ENCODE measurements at places on chromosomes 11 and 22.

- DNase-seq: no peak
These were observed 412.5 kb downstream of the FAM181B start for GRCh38 chr11:82321206-82321605.

DNA sequence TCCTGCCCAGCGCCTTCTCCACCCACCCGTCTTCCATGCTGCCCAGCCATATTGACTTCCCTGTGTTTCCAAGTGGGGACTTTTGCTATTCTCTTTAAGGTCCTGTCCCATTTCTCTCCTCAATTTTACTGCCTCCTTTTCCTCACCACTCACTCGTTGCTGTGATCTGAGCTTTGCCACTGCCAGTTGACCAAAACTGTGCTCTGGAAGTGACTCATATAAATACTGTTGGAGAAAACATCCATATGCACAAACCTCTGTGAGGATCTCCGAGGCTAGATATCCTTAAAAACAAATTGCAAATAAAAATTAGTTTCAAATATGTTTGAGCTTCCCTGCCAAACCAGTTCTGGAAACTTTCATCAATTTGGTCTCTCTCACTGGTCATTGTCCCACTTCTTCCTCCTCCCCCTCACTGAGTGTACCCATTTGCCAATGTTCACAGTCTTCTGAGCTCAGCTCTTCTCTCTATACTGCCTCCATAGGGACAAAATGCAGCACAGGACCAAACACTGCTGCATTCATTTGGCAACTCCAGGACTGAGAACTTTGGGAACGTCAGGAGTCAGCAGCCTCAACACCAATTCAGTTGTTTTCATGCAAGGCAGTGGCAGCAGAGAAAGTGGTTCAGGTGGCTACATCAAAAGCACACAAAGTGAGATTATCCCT is 34.0 kb upstream of the MMP13 start:
- DNase-seq: no peak

- DNase-seq: no peak
These were observed 49.8 kb downstream of the SMCO4 start for GRCh38 chr11:93493252-93493897.

DNA sequence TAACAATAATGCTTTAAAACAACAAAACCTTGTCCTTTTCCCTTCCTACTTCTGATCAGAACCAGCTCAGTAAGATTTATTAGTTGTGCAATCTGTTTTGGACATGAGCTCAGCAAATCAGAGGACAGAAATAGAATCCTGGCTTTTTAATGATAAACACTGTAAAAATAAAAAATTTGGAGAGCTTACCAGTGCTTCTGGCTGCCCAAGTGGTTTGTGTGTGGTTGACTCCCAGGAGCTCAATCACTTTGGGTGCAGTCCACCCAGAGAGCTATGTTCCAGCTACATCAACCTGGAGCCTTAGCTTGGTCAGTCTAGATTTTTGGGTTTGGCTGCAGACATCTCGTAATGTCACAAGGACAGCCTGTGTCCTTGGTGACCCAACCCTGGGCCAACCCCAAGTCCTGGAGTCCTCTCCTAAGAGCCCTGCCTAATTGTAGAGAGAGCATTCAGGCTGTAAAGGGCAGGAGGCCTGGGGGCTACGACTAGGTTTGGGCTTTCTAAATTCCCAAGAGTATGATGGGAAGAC is 28.5 kb downstream of the CD44 start:
- DNase-seq: no peak

GRCh38 chr11:18063862-18064434 is 17.9 kb upstream of the TPH1 start:
- DNase-seq: no peak

- no peak for DNase-seq
These were observed 1.1 kb downstream of the MMP20 start for GRCh38 chr11:102623998-102624397.
